ENCODE measurements at places on chromosomes 5 and 9.

- no peak for DNase-seq
Measured at GRCh38 chr9:120391691-120392090, 188.3 kb downstream of the CDK5RAP2 start.

GRCh38 chr5:71621741-71622140 is 34.6 kb downstream of the MCCC2 start:
- DNase-seq: no peak

DNA sequence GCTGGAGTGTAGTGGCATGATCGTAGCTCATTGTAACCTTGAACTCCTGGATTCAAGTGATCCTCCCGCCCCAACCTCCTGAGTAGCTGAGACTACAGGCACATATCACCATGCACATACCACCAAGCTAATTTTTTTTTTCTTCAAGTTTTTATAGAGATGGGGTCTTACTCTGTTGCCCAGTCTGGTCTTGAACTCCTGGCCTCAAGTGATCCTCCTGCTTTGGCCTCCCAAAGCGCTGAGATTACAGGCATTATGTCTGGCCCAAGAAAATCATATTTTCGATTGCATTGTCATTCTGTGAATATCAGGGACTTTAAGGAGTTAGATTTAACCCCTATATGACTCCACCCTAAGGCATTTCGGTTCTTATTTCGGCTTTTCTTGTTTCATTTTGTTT is 116.6 kb downstream of the VPS13A start:
- DNase-seq: no peak

DNA sequence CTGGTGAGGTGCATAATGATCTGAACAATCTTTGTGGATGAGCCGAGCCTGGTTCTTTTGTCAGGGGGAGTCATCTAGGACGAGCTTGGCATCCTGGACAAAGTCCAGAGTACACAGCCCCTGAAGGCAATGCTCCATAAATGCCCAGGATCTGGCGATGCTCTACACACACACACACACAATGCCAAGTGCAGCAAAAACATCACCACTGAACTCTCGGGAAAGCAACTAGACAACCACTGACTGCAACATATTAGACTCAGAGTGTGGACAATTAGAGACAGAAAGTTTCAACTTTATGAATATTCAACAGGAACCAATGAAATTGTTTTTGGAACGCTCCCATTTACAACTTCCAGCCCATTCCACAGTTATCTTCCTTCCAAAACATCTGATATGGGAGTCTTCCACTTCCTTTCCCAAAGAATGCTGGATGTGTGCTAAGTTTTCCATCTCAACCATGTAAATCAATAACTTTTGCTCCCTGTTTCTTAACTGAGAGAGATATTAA is 227.6 kb upstream of the ANKRD55 start:
- DNase-seq: no peak

GRCh38 chr9:116549061-116549664 is 137.9 kb upstream of the TRIM32 start:
- DNase-seq: no peak

DNA sequence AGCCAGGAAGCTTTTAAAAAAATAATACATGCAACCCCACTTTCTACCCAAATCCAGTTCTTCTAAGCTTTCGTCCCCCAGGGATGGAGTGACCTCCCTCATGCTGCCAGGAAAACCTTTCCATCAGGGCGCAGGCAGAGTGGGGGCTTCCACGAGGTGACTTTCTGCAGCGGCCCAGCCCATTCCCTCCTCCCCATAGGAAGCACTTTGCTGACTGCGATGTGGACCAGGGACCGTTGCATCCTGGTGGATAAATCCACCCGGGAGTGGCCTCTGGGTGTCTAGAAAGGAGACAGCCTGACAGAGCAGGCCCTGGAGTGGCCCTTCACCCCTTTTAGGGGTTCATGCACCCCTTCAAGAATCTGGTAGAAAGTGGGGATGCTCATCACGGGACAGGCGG is 1.6 kb downstream of the QRFP start:
- no peak for DNase-seq

DNA sequence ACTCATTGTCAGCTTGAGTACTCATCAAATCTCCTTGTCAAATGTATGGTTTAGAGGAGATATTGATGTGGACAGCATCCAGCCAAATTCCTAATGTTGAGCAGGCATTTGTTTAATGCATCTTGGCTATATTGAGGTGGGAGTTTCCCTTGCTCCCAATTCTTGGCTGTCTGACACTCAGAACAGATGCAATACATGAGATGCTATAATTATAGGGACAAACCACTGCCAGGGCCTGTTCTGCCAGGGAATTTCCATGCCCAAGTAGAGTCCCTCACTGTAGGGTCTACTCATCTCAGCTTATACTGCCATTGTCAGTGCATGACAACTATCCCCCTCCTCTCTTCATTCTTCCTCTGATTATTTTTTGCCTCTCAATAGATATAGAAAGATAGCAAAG is 392.0 kb upstream of the KCNN2 start:
- DNase-seq: no peak

- DNase-seq: no peak
Measured at GRCh38 chr9:134381671-134382516, 55.6 kb downstream of the RXRA start.

- no peak for DNase-seq
Measured at GRCh38 chr5:8958602-8959001, 587.3 kb downstream of the SEMA5A start.

DNA sequence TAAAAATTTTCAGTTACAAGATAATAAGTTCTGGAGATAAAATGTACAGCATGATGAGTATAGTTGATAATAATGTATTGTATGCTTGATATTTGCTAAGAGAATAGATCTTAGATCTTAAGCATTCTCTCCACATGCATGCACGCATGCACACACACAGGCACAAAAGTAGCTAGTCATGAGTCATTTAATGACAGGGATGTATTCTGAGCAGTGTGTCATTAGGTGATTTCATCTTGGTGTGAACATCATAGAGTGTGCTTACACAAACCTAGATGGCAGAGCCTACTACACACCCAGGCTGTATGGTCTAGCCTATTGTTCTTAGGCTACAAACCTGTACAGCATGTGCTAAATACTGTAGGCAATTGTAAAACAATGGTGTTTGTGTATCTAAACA is 124.2 kb downstream of the PTTG1 start:
- no peak for DNase-seq

DNA sequence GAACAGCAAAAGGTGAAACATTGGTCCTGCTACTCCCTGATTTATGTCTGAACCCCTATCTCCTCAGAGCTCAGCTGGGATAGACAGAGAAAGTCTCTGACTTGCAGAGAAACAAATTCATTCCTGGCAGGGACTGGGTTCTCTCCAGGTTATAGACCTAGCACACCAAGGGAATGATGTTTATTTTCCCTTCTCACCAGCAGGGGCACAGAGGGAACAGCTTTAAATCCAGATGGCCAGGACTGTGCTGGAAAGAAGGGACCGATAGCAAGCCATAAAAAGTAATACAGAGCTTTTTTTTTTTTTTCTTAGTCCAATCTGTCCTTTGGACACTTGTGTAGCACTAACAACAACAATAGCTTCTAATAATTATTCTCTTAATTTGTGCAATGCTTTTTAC is 141.1 kb upstream of the C9orf72 start:
- no peak for DNase-seq

- DNase-seq: peak; percentile 43
Measured at GRCh38 chr9:36843964-36844363, 190.1 kb downstream of the PAX5 start.
